Esophagus muscularis mucosa (tissue), 4 donors: ENCODE measurements at places on chromosomes 2 and 18. TPM values are rescaled to one million over a fixed set of nuclear protein-coding genes. Genes with fewer than 3 reads are reported as not detected.

DNA sequence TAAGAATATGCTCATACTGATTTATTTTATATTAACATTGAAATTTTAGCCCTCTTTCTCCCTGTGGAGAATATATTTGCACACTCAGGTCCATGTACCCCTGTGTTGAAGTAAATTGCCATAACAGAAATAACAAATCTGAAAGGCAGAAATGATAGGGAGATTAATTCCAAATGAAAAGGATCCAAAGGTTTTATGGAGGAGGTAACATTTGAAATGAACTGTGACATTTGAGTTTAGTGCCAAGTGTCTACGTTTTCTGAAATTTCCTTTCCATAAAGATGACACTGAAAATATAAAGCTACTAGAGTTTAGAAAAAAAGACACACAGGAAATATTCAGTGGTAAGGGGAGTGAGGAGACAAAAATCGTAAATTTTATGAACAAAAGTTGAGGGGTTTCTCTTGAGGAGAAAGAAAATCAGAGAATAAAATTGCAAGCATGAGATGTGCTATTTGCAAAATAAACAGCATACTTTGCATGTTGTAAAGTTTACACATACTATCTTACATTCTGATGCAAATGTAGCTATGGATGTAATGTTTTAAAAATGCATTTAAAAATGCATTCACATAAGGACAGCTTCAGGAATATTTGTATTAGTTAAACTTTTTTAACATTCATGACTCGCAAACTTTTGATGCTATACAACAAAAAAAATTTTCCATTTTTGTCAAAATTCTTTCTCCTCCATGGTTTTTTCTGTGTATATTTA is 69.5 kb downstream of the BAZ2B start:
- H3K4me1 ChIP-seq, result peaks cover 12% of the 10 kb centered on the region
- DNase-seq, result no peak
- peaks cover 7% of the 10 kb centered on the region for H3K36me3 ChIP-seq
- H3K27me3 ChIP-seq, result no peaks in the 10 kb centered on the region
- H3K4me3 ChIP-seq, result no peak overlapping the region

DNA sequence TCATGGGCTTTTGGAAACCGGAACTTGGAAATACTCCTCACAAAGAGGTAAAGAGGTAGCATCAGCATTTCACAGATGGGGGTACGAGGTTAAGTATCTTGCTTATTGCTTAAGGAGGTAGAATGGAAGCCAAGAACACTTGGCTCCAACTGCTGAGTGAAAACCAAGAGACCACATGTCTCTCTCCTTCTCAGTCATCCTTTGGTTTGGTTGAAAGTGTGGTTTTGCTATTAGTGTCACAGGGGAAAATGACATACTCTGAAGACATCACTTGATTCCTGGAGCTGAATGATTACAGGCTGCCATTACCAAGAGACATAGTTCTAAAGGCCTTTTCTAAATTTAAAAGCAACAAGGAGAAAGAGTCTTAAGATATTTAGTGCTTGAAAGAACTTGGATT is 41.5 kb downstream of the ANTXR1 start:
- no peak overlapping the region for H3K27ac ChIP-seq
- no peak overlapping the region for H3K4me3 ChIP-seq
- H3K36me3 ChIP-seq, result no peaks in the 10 kb centered on the region
- H3K27me3 ChIP-seq, result no peaks in the 10 kb centered on the region
- peaks cover 14% of the 10 kb centered on the region for H3K4me1 ChIP-seq

- H3K4me3 ChIP-seq, result no peak overlapping the region
- H3K27ac ChIP-seq, result no peak overlapping the region
- no peaks in the 10 kb centered on the region for H3K4me1 ChIP-seq
- no peaks in the 10 kb centered on the region for H3K27me3 ChIP-seq
- no peaks in the 10 kb centered on the region for H3K36me3 ChIP-seq
Observed at GRCh38 chr2:30765191-30765590, 42.1 kb downstream of the CAPN13 start.

- DNase-seq, result no peak
- H3K4me1 ChIP-seq, result no peaks in the 10 kb centered on the region
- H3K27ac ChIP-seq, result no peak overlapping the region
- H3K4me3 ChIP-seq, result no peak overlapping the region
- peaks cover 88% of the 10 kb centered on the region for H3K36me3 ChIP-seq
Observed at GRCh38 chr2:175111200-175111657, 56.8 kb downstream of the ATF2 start.

DNA sequence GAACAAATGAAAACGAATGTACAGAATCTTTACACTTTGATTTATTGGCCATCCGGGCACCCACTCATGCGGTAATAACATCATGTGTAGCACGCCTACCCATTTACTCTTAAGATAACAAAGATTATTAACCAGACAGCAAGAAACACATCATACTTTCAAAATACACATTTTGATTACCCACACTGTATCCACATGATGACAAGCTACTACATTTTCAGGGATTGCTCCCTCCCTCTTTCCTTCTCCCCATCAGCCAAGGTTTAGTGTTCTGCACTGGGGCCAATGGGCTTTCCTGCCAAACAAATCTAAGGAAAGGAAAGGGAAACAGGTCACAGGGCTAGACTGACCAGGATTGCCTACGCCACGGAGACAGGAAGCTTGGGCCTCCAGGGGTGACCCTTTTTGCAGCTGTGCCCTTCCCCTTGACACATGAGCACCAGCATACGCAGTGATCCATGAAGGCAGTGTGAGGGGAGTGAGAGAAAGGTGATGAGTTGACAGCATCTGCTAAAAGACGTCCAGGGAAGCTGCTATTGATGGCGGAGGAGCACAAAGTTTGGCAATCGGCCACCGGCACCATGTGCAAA is 76.5 kb downstream of the ZNF521 start:
- H3K36me3 ChIP-seq, result no peaks in the 10 kb centered on the region
- no peak for DNase-seq
- no peak overlapping the region for H3K27ac ChIP-seq
- H3K27me3 ChIP-seq, result no peaks in the 10 kb centered on the region
- no peak overlapping the region for H3K4me3 ChIP-seq

- H3K4me3 ChIP-seq, result no peak overlapping the region
- H3K27ac ChIP-seq, result no peak overlapping the region
- no peaks in the 10 kb centered on the region for H3K4me1 ChIP-seq
- H3K36me3 ChIP-seq, result no peaks in the 10 kb centered on the region
- no peaks in the 10 kb centered on the region for H3K27me3 ChIP-seq
- no peak for DNase-seq
Observed at GRCh38 chr2:167689444-167689843, 558.0 kb downstream of the STK39 start.

DNA sequence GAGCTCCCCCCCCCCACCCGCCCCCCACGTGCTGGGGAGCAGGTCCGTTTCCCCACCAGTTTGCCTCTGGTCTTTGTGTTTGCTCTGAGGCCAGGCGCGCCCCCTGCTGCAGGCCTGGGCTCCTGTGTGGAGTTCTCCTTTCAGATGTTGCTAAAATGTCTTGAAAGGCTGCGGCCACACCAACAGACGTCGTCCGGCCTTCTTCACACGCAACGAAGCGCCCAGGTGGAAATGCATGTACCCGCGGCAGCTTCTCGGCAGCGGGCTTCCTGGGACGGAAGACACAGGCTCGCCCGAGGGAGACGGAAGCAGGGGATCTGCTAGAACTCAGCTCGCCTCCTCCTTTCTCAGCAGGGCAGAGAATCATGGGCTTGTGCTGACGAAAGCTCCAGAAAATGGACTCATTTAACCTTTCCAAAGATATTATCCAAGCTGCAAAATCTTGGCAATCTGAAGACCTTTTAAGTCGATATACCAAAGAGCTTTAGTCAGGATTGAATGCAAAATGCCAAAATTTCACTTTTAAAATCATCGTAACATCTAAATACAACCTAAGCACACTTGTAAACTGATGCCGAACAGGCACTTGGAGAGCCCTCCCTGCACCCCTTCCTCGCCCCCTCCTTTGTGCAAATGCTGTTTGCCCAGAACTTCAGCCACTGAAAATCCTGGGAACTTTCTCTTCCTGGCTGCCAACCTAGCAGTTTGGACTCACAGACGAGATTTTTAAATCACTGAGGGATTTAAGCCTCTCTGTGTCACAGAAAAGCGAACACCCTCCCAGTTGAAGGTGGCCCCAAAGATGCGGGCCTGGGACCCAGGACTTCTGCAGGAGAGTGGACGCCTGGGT is 125.5 kb upstream of the ZNF516 start:
- no peaks in the 10 kb centered on the region for H3K36me3 ChIP-seq
- peaks cover 31% of the 10 kb centered on the region for H3K4me1 ChIP-seq
- H3K27ac ChIP-seq, result peak overlapping the region; percentile 77
- no peaks in the 10 kb centered on the region for H3K27me3 ChIP-seq
- peak overlapping the region; percentile 45 for H3K4me3 ChIP-seq
- peak; percentile 94 for DNase-seq

DNA sequence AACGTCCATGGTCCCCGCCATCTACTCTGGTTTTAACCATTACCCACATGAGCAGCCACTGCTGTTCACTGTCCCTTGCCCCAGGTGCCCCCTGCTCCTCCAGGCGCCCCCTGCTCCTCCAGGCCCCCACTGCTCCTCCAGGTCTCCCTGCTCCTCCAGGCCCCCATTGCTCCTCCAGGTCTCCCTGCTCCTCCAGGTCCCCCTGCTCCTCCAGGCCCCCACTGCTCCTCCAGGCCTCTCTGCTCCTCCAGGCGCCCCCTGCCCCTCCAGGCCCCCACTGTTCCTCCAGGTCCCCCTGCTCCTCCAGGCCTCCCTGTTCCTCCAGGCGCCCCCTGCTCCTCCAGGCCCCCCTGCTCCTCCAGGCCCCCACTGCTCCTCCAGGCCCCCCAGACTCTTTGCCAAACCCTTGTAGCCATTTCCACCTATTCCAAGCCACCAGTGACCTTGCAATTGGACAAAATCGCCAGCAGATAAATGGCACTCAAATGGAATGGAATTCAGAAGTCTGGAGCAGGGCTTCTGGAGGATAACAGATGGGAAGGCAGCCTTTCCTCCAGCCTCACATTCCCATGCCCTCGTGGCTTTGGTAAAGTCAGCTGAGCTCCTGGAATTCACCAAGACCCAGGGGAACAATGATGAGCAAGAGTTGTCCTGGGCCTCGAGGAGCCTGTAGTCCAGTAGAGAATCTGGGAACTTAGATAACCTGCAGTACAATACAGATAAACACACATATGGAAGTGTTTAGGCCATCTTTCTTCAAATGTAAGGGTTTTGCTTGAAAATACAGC is 13.3 kb upstream of the RPL31 start:
- H3K27me3 ChIP-seq, result no peaks in the 10 kb centered on the region
- H3K4me3 ChIP-seq, result no peak overlapping the region
- H3K36me3 ChIP-seq, result peaks cover 38% of the 10 kb centered on the region
- no peak overlapping the region for H3K27ac ChIP-seq
- peaks cover 5% of the 10 kb centered on the region for H3K4me1 ChIP-seq
- no peak for DNase-seq

The MBP gene
- 29.6 TPM for total RNA-seq
